ENCODE measurements at places on chromosomes 16 and 17. TPM values are rescaled to one million over a fixed set of nuclear protein-coding genes. Genes with fewer than 3 reads are reported as not detected.

The MYH8 gene
- polyA plus RNA-seq, result not detected

The TNK1 gene
- polyA plus RNA-seq, result 4.4 TPM

The LYRM9 gene
- 16.4 TPM for polyA plus RNA-seq

The CTRB2 gene
- polyA plus RNA-seq, result not detected

The TSNAXIP1 gene
- polyA plus RNA-seq, result not detected

The CDH16 gene
- not detected for polyA plus RNA-seq

The WRAP53 gene
- polyA plus RNA-seq, result 15.3 TPM

The KRTAP3-1 gene
- not detected for polyA plus RNA-seq

The C17orf50 gene
- not detected for polyA plus RNA-seq

The MYH13 gene
- not detected for polyA plus RNA-seq

The CSNK2A2 gene
- 10.1 TPM for polyA plus RNA-seq

The MMP25 gene
- 0.40 TPM for polyA plus RNA-seq
